ENCODE measurements at places on chromosomes 1 and 21.
A peak's percentile ranks its signal among the peaks of the same experiment; 100 is the strongest.

GRCh38 chr1:107750364-107750959 is 214.5 kb downstream of the VAV3 start:
- DNase-seq = peak; percentile 26

DNA sequence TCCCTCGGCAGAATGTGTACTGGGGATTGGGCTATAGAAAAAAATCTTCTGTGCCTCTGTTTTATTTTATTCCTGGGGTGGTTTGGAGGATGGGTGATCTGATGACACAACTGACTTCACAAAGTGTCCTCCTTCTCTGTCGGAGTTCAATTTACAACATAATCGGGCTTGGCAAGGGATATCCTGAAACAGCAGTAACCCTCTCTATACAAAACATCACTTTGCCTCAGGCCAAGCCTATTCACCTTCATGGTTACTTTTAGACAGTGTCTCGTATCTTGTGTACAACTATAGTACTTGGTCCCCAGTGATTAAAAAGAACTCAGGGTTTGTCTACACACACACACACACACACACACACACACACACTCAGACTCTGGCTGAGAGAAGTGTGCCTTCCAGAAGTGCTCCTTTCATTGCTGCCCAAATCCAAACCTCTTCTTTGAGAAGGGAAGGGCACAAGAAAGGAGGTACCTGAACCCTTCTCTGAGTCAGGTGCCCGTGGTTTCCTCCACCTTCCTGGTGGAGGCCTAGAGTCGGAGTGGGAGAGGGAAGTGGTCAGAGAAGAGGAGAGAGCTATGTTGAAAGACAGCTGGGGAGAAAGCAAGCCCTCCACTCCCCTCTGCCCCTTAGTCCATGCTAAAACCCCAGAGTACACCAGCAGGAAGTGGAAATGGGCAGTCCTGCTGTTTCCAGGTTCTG is 62.4 kb upstream of the POU2F1 start:
- no peak for DNase-seq

DNA sequence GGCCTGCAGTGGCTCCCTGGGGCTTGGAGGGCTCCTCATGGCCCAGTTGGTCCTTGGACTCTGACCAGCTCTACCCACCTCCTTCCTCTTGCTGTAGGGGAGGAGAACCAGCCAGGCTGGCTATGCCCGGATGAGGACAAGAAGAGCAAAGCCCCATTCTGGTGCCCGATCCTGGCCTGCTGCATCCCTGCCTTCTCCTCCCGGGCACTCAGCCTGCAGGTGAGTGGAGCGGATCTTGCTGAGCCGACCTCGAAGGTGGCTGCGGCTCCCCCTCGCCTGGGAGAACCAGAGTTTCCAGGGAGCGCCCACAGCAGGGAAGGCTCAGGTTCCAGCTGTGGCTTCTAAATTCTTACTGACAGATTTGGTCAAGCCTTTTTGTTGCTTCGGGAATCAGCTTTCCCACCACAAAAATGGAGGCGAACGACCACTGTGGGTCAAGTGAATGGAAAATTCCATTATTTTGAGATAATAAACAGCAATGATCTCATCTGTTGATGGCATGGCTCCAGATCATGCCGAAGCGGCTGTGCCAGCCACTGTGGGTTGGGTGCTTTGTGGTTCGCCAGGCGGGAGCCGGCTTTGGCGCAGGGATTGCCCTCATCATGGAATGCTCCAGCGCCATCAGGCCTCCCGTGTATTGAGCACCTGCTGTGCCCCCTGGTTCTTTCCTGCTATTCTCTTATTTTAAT is 106.5 kb upstream of the ACTL8 start:
- DNase-seq = no peak

- no peak for DNase-seq
Observed at GRCh38 chr1:235286667-235287066, 41.3 kb downstream of the ARID4B start.

- DNase-seq = no peak
Observed at GRCh38 chr1:72230746-72231145, 51.6 kb downstream of the NEGR1 start.

GRCh38 chr1:195608883-195609282 is 999.4 kb downstream of the KCNT2 start:
- DNase-seq = no peak

DNA sequence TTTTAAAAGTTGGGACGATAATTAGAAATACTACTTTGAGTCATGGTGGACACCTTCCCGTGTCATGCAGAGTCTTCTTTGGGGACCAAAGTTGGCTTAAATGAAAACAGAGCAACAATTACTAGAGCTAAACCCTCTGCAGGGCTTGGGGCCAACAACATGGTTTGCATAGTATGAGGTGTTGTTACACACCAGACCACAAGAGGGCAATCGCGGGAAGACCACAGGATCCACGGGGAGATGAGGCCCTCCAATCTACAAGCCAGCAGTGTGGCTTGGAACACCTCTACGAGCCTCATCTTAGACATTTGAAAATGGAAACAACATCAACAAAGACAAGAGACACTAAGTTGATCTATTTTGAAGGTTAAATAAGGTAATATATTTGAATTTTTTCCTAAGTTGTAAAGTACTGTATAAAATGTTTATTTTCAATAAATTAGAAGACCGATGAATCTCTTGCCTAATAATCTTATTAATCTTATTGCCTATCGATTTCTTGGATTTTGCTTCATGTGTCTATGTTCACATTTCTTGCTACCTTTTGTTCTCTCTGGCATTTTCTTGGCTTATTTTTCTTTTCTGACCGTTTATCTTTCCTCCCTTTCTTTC is 8.2 kb upstream of the SMCP start:
- DNase-seq = peak; percentile 43

GRCh38 chr1:111496398-111496797 is 7.0 kb downstream of the ADORA3 start:
- no peak for DNase-seq

GRCh38 chr21:17495680-17496079 is 17.2 kb upstream of the CXADR start:
- no peak for DNase-seq

GRCh38 chr21:45080639-45081414 is 6.4 kb downstream of the ADARB1 start:
- DNase-seq = peak; percentile 30

GRCh38 chr1:219088778-219089557 is 84.7 kb upstream of the LYPLAL1 start:
- no peak for DNase-seq

- DNase-seq = no peak
Observed at GRCh38 chr1:155002464-155003226, at the start of gene ZBTB7B. TSS of gene ZBTB7B (plus strand) at chr1:155002802. CDS start at chr1:155014661, 11,859 bp downstream.

DNA sequence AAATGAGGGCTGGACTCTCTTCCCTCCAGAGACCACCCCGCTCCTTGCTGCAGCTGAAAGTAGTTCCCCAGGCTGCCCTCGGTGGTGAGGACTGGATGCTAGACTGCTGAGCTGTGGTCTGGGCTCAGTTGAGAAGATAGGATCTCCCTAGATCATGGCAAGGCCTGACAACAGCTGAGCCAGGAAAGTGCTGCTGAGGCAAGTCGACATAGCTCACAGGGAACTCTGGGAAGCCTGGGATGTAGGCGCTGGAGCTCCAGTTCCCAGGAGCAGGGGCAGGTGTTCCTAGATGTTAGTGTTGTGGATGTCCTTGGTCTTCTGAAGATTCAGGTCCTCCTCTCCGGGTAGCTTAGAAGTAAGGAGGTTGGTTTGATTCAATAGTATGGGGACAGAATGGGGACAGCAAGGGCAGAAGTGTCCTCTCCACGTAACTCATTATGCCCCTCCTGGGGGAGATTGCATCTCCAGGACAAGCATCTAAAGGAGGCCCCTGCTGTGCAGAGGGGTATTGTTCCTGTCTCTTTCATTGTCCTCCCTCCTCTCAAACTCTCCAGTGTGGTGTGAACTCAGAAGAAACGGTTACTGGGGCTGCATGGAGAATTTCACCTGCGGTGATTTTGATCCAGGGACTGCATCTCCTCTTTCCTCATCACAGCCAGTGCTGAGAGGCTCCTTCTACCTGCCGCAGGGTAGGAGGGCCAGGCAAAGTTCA is 3.7 kb downstream of the CYB561D1 start:
- no peak for DNase-seq

DNA sequence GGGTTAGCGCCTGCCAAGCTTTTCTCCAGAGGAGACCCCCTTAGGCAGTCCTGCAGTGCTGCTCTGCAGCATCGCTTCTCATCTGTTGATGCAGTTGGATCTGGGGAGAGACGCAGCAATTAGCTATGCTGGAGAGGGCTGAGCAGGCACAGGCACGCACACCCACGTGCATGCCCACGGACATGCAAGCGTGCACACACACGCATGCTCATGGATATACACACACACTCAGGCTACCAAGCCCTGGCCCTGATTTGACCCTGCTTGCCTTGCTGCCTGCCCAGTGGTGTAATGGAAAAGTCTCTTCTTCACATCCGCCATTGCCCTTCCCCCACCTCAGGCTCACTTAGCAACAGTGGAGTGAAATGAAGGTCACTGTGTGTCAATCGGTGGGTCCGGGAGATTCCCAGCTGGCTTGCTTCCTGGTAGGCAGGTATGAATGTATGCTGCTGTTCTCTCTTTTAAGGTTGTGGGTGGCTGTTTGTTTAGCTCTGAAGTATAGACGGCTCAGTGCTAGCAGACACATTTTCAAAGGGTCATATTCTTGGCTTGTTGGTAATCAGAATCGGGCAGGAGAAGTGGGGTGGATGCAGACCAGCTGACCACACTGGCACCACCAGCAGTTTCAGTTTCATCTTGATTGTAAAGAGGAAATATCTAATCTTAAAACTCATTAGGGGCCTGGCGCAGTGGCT is 9.5 kb downstream of the ATP1B1 start:
- DNase-seq = peak; percentile 8

GRCh38 chr1:222234351-222234750 is 313.6 kb downstream of the HHIPL2 start:
- DNase-seq = no peak

DNA sequence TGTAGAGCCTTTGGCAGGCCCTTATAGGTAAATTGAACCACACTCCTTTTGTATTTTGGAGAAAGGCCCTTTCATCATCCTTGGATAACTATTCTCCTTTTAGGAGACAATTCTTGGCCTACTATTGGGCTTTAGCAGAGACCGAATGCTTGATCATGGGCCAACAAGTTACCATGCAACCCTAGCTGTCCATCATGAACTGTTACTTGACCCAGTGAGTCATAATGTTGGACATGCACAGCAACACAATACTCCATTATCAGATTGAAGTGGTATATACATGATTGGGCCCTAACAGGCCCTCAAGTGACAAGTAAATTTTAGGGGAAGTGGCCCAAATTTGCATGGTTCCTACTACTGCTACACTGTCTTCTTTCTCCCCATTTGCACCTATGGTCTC is 84.4 kb downstream of the CATSPERE start:
- DNase-seq = no peak

Measured in stimulated activated CD4-positive, alpha-beta T cell treated with anti-CD3 and anti-CD28 coated beads, Interleukin-12 subunit alpha, Interleukin-12 subunit beta, amount 100 ng/mL, for 48 hours (primary cell).